GM03348 (cell line): ENCODE measurements at places on chromosomes 7 and 10.

DNA sequence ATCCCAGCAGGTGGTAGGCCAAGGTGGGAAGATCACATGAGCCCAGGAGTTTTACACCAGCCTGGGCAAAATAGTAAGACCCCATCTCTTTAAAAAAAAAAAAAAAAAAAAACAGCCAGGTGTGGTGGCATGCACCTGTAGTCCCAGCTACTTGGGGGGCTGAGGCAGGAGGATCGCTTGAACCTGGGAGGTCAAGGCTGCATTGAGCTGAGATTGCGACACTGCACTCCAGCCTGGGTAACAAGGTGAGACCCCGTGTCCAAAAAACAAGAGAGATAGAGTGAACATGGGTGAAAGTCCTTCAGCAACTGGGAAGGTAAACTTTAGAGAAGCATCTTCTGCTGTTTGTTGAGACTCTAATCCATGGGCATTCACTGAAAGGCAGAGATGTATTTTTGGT is 6.3 kb upstream of the LAMTOR4 start:
- no peak for DNase-seq

DNA sequence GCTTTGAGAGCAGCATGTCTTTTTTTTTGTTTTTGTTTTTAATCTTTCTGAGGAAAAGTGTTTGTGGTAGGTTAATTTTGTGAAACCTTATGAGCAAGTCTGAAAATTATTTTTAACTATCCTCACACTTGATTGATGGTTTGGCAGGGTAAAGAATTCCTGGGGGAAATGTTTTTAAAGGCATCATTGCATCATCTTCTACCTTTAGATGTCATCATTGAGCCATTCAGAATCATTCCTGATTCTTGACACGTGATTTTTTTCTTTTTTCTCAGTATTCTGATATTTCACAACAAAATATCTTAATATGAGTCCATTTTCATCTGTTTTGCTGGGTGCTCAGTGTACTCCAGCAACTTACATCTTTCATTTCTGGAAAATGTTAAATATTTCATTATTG is 28.3 kb downstream of the PALS2 start:
- no peak for DNase-seq

- no peak for DNase-seq
Measured at GRCh38 chr7:140225562-140226249, 48.9 kb upstream of the KDM7A start.

DNA sequence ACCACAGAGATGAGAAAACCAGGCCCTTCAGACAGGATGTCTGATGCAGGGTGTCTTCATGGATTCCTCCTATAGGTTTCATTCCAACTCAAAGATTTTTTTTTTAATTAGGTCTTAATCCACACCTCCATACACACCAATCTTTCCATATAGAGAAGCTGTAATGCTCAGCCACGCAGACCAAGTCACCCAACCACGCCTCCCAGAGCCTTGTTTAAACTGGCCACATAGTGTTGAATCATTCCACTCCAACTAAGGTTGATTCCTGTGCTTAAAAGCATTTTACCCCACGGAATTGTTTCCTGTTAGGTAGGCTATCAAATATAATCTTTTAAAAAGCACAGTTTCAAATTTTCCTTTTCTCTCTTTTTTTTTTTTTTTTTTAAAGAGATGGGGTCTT is 153.6 kb downstream of the TYW1B start:
- no peak for DNase-seq

GRCh38 chr10:112622786-112623185 is 175.8 kb downstream of the VTI1A start:
- peak; percentile 11 for DNase-seq

DNA sequence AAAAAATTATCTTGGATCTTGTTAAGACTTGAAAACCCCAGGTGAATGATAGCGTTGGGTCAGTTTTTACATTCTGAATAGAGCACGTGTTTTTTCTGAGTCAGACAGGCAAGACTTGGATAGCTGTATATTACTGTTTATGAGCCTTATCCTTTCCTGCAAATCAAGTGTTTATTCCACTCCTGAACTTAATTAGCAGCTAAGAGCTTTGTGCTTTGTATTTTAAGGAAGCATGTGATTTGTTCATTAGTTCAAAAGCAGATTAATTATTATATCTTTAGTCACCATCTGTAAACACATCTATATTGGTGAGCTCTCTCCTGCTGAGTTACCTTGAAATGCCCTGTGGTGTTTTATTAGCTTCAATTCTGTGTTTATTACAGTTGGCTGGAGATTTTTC is 98.6 kb upstream of the PRPS1L1 start:
- DNase-seq, result no peak

- DNase-seq, result no peak
Measured at GRCh38 chr10:35690534-35690933, 48.4 kb upstream of the FZD8 start.

GRCh38 chr10:84890706-84891105 is 562.3 kb downstream of the CCSER2 start:
- DNase-seq, result no peak

DNA sequence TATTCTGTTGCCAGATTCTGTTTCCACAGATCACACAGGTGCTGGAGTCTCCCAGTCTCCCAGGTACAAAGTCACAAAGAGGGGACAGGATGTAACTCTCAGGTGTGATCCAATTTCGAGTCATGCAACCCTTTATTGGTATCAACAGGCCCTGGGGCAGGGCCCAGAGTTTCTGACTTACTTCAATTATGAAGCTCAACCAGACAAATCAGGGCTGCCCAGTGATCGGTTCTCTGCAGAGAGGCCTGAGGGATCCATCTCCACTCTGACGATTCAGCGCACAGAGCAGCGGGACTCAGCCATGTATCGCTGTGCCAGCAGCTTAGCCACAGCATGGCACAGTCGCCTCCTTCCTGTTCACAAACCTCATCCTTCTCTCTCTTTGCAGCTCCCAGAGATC is 237.5 kb upstream of the PRSS1 start:
- no peak for DNase-seq

DNA sequence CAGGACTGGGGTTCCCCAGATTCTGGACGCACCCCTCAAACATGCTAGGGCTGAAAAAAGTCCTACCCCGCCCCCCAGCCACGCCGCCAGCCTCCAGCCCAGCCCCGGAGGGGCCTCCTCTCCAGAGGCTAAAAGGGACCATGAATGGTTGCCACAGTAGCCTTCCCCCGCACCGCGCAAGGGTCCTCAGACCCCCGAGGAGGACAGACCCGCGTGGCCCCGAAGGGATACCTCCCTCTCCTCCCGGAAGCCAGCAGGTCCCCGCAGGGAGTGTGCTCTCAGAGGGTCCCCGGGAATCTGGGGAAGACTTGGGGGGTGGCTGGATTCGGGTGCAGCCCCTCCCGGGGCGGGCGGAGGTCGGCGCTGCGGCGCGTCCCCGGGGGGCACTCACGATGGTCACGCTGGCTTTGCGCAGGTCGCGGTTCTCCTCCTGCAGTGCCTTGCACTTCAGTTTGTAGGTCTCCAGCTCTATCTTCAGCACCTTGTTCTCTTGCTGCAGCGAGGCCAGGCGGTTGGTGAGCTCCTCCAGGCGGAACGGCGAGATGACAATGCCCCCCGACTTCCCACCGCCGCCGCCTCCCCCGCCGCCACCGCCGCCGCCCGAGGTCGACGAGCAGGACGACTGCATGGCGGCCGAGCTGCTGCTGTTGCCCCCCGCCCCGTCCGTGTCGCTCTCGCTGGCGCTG is 482 bp downstream of the CCDC6 start:
- no peak for DNase-seq

- DNase-seq, result peak; percentile 88
Measured at GRCh38 chr10:49594594-49594993, 15.5 kb upstream of the SLC18A3 start.

DNA sequence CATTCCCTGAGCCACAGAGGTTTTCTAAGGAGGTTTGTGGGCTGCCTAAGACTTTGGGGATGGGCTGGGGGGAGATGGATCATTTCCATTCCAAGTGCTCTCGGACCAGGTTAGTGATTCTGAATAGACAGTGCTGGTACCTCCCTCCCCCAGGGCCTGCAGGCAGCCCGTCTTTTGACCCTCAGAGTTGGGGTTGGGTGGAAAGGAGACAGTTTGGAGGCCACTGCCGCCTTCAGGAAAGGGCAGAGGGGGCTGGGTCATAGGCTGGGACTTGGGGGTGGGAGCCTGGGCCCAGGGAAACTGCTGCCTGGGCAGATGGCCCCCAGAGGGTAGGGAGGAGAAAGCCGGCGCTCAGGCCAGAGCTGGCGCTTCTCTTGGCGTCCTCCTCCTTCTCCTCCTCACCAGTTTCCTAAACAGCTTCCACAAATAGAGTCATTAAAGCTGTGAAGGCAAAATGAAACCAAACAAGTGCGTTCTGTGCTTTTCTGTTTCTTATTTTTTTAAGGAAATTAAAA is 4.4 kb downstream of the UNC5B start:
- DNase-seq, result peak; percentile 56

- no peak for DNase-seq
Measured at GRCh38 chr10:131760416-131761166, 140.2 kb upstream of the PPP2R2D start.

- DNase-seq, result no peak
Measured at GRCh38 chr7:33725111-33726025, 180.0 kb upstream of the BMPER start.

DNA sequence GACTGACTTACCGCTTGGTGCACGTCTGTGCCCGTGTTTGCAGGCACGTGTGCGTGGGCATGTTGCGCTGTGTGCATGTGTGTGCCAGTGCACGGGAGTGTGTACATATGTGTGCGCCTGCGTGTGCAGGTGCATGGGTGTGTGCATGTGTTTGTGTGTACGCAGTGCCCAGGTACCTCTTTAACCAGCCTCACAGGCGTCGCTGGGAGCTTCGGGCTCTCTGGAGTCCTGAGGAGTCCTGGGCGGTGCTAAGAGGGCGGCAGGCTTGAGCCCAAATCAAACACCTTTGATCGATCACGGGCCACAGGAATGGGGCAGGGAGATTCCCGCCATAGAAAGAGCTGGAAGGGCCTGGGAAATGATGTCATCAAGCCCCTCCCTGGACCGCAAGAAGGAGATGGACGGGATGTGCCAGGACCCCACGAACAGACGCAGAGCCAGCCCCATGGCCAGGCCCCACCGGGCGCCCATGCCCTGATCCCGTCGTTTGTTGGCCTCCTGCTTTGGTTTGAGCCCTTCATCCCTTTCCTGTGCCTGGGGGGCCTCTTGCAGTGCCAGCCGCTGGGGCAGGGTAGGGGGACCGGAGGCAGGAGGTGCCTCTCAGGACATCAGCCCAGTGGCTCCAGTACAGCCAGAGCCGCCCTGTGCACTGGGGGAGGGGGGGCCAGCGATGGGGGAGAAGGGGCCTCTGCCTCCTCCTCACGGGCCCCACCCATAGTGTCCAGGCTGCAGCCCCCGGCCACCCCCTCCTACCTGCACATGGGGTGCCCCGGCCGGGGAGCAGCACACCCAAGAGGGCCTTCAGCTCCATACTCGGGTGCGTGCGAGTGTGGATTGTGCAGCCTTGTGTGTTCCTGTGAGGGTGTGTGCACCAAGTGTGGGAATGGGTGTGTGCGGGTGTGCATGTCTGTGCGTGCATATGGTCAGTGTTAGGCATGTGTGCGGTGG is 5.8 kb downstream of the KNDC1 start:
- no peak for DNase-seq

DNA sequence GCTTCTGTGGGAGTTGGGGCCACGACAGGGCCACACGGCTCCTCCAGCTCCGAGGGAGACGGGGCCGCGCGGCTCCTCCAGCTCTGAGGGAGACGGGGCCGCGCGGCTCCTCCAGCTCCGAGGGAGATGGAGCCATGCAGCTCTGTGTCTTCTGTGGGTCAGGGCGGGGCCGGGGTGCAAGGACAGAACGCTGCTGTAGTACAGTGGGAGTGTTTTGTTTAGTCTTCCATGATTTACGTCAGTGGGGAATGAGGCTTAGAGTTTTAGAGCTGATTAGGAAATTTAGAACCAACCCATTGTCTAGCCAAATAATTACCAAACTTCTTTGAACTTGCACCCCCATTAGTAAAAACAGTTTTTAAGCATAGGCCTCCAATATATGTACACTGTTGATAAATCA is 32.9 kb upstream of the PRKAR1B start:
- no peak for DNase-seq

DNA sequence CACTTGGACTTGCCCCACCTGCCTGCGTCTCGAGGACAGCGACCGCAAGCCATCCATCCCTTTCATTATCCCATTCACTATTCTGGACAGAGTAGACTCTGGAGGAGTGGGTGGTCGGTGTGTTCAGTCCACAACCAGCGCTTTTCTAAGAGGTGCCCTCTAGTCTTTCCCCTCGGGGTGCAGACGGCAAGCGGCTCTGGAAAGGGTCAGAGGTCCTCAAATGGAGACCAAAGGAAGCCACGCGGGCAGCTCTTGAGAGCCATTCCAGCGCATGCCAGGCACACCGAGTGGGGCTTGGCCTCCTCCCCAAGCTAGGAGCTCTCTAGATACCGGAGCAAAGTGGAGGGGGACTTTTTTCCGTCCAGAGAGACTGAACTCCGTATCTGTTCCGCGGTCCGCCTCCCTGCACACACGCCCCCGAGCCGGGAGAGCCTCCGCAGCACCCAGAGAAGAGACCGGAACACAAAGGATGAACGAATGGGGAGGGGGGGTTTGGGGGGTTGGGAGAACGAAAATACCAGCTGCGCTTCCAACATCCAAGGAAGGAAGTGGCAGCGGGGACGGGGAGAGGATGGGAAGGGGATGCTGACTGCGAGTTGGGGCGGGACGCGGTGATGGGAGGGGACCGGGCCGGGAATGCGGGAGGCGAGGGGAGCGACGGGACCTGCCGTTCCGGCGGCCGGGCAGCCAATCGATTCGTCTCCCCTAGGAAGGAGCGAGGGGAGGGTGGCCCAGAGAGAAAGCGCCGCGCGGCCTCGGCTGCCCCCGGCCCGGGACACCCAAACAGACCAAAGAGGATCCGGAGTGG is 515 bp downstream of the GSDME start:
- DNase-seq, result peak; percentile 86

GRCh38 chr10:75208181-75208580 is 2.4 kb upstream of the VDAC2 start:
- DNase-seq, result peak; percentile 60

DNA sequence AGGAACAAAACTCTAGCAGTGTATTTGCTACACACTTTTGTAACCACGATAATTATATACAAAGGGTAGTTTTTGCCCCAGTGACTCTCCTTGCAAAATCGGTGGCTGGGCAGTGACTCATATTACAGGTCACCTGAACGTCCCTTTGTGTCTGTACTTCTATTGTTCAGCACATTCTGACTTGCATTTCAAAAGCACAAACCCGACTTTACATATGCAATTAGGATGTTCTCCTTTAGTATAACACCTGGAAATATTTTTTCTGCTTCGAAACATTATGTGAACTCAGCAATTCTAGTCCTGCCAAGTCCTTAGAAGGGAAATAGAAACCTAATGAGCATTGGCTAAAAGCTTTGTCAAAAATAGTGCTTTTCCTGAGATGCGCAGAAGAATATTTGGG is 6.0 kb downstream of the PRR15 start:
- DNase-seq, result no peak

DNA sequence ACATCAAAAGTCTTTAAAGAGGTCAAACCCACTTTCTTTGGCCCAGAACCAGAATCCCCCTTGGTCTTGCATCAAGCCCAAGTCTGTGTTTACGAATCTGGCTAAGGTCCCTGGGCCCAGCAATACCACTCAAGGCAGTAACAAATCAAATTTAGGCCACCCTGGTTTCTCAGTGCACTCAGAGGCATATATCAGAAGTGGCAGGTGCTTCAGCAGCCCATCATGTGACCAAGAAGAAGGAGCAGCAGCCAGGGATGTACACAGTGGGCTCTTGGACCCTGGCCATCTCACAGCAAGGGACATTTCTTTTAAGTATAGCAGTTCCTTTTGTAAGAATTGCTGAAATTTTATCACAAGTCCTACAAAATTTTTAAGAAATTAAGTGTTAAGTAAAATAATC is 7.3 kb upstream of the SLC25A13 start:
- DNase-seq, result no peak
